Transverse colon (tissue), 4 donors: ENCODE measurements at places on chromosomes 2 and 18. TPM values are rescaled to one million over a fixed set of nuclear protein-coding genes. Genes with fewer than 3 reads are reported as not detected.

DNA sequence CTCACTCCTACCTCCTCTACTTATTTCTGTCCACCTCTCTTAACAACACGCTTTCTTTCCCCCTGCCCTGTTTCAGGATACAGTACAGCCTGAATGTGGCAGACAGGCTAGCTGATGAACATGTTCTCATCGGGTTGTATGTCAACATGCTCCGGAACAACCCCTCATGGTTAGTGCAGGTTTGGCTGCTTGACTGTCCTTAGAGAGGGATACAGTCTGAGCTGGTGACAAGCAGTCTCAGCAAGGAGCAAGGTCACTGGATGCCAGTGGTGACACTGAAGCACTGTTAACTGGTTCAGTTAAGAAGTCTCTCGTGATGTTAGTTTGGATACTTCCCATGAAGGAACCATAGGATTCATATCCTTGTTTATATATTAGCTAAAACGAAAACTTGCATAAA, 128.6 kb downstream of the DTNA start:
- no peaks in the 10 kb centered on the region for H3K4me1 ChIP-seq
- no peaks in the 10 kb centered on the region for H3K36me3 ChIP-seq
- DNase-seq, result no peak
- H3K27me3 ChIP-seq, result no peaks in the 10 kb centered on the region
- H3K4me3 ChIP-seq, result no peak overlapping the region

DNA sequence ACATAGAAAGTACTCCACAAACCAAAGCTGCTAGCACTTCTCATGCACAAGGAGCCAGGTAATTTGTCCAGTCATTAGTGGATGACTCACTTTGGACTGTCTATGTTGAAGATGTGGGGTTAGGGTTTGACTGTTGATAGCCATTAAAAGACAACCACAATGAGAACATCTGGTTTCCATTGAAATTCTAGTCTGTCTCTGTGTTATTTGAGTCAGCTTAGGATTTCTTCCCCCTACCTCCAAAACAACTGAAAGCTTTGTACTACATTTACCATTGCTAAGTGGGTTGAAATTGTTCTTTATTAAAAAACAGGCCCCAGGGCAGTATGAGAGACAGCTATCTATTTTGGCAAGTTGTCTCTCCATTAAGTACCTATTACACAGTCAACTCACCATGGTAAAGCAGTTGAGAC, 50.2 kb upstream of the ANKRD44 start:
- no peak overlapping the region for H3K27ac ChIP-seq
- no peak overlapping the region for H3K4me3 ChIP-seq
- no peaks in the 10 kb centered on the region for H3K27me3 ChIP-seq
- no peaks in the 10 kb centered on the region for H3K4me1 ChIP-seq
- DNase-seq, result no peak

- H3K27me3 ChIP-seq, result peaks cover under 1% of the 10 kb centered on the region
- no peaks in the 10 kb centered on the region for H3K4me1 ChIP-seq
- DNase-seq, result no peak
- H3K4me3 ChIP-seq, result no peak overlapping the region
These were observed 15.9 kb upstream of the POMC start for GRCh38 chr2:25184254-25184653.

DNA sequence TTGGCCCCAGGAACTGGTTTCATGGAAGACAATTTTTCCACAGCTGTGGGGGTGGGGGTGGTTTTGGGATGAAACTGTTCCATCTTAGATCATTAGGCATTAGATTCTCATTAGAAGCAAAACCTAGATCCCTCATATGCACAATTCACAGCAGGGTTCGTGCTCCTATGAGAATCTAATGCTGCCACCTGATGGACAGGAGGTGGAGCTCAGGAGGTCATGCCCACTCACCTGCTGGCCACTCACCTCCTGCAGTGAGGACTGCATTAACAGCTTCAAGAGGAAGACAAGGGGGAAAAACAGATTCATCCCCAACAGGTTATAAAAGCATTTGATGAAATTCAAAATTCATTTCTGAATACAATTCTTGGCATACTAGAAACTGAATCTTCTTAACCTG, 38.5 kb downstream of the THAP4 start:
- no peaks in the 10 kb centered on the region for H3K27me3 ChIP-seq
- no peak for DNase-seq
- H3K36me3 ChIP-seq, result no peaks in the 10 kb centered on the region
- H3K27ac ChIP-seq, result no peak overlapping the region

GRCh38 chr2:102297891-102298290, 13.5 kb upstream of the IL1RL1 start:
- no peak overlapping the region for H3K27ac ChIP-seq
- peaks cover 43% of the 10 kb centered on the region for H3K27me3 ChIP-seq
- DNase-seq, result no peak

DNA sequence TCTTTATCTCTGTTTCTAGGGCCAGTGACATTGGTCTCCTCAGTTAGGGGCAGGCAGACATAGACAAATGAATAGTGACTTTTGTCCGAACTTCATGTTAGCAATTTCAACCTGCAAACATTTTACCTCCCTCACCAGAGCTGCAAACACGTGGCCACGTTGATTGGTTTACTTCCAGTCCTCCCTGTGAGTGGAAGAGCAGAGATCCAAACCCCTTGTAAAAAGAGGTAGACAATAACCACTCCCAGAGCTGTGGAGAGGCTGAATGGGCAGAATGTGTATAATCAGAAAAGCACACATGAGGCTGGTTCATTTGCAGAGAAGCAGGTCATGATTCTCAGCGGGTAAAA, 31.1 kb downstream of the CTIF start:
- no peak overlapping the region for H3K27ac ChIP-seq
- H3K36me3 ChIP-seq, result no peaks in the 10 kb centered on the region
- H3K4me1 ChIP-seq, result no peaks in the 10 kb centered on the region
- DNase-seq, result no peak

DNA sequence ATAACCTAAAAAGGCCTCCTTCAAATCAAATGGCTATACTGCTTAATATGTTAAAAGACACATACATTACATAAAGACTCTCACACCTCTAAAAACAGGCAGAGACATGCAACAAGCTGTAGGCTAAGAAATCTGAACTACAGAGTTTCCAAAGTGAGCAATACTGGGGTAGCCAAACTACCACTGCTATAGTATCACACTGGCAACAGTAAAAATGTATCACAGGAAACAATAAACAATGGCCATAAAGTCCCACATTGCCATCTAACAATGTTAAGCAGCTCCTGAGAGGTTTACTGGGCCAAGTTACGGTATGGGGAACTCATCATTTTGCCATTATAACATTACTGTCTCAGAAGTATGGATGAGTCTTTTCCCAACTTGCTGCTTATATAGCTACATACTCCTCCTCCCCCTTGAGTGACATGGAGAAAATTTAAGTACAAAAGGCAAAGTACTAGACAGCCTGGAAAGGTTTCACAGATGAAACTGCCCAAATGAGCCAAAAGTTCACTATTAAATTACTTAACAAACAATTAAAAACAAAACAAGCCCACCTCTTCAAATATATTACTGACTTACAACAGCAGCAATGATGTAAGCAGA, 50.3 kb downstream of the SS18 start:
- peaks cover 25% of the 10 kb centered on the region for H3K36me3 ChIP-seq
- H3K4me1 ChIP-seq, result no peaks in the 10 kb centered on the region
- H3K27me3 ChIP-seq, result no peaks in the 10 kb centered on the region

DNA sequence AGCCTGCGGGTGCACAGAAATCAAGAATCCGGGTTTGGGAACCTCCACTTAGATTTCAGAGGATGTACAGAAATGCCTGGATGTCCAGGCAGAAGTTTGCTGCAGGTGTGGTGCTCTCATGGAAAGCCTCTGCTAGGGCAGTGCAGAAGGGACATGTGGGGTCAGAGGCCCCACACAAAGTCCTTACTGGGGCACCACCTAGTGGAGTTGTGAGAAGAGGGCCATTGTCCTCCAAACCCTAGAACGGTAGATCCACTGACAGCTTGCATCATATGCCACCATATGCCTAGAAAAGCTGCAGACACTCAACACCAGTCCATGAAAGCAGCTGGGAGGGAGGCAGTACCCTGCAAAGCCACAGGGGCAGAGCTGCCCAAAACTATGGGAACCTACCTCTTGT, 833.0 kb downstream of the TMEM182 start:
- no peak overlapping the region for H3K27ac ChIP-seq
- H3K4me1 ChIP-seq, result no peaks in the 10 kb centered on the region
- H3K27me3 ChIP-seq, result no peaks in the 10 kb centered on the region
- DNase-seq, result no peak

DNA sequence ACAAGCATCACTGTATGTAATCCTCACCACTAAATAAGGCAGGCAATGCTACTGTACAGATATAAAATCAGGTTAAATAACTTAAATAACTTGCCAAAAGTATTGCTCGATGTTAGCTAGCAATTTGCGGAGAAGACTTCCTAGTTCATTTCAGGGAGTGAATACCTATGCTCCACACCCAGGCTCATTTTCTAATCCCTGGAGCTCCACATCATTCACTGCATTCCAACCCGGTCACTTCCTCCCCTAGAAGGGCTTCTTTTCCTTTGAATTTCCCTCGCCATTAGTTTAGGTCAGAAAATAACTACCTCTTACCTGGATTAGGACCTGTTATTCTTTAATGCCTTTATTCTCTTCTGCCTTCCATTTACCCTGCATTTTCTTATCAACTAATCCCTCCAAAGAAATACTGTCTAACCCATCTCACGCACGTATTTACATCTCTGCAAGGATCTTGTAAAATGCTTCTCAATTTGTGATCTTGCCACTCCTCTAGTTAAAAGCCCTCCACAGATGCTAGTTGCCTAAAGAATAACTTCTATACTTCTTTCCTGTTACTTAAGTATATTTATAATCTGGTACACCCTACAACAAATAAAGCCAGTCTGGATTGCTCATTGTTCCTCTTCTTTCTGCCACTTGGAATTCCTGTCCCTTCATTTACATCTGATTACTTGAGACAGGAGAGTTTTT, 599.8 kb downstream of the NRXN1 start:
- no peaks in the 10 kb centered on the region for H3K36me3 ChIP-seq
- DNase-seq, result no peak
- H3K4me3 ChIP-seq, result no peak overlapping the region
- H3K27ac ChIP-seq, result no peak overlapping the region
- peaks cover 4% of the 10 kb centered on the region for H3K27me3 ChIP-seq
- no peaks in the 10 kb centered on the region for H3K4me1 ChIP-seq

DNA sequence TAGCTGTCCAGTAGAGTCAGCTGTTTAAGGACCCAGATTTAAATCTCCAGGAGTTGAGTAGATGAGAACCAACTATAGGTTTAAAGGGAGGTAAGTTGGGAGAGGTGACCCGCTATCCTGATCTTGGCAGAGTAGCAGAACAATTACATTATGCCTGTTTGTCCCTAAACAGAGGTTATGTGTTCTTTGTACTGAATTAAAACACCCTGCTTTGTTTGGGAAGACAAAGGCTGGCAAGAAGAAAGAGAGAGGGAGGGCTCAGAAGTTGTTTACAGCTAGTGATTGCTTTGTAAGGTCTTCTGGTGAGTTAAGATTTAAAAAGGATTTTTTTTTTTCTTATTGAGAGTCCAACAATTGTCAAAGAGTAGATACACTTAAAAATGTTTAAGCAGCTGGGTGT, 37.3 kb downstream of the USP14 start:
- no peaks in the 10 kb centered on the region for H3K4me1 ChIP-seq
- DNase-seq, result no peak
- no peak overlapping the region for H3K4me3 ChIP-seq
- H3K27ac ChIP-seq, result no peak overlapping the region

- no peak overlapping the region for H3K4me3 ChIP-seq
- H3K27ac ChIP-seq, result no peak overlapping the region
- H3K4me1 ChIP-seq, result no peaks in the 10 kb centered on the region
- H3K36me3 ChIP-seq, result no peaks in the 10 kb centered on the region
- no peak for DNase-seq
- H3K27me3 ChIP-seq, result no peaks in the 10 kb centered on the region
These were observed 39.0 kb downstream of the RNF152 start for GRCh38 chr18:61853855-61854254.

DNA sequence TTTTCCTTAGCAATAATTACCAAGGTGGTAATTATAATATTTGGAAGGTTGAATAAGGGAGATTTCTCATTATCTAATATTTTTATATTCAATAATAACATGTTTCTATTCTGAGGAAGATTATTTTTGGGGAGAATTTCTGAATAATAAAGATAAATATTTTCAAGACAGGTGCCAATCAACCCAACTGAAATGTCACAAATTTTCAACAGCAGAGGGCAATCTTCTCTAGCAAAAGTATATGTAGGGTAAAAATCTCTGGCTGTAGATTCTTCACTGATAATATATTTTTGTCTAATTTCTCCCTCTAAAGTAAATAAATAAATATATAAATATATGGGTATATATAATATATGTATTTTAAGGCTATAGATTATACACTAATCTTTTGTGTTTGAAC, 1187.2 kb upstream of the CRIM1 start:
- no peaks in the 10 kb centered on the region for H3K27me3 ChIP-seq
- no peak for DNase-seq
- no peak overlapping the region for H3K27ac ChIP-seq

- DNase-seq, result no peak
- no peaks in the 10 kb centered on the region for H3K4me1 ChIP-seq
- no peak overlapping the region for H3K4me3 ChIP-seq
- no peak overlapping the region for H3K27ac ChIP-seq
- H3K27me3 ChIP-seq, result no peaks in the 10 kb centered on the region
These were observed 31.5 kb downstream of the ST8SIA5 start for GRCh38 chr18:46725310-46725709.

Gene FAM117B
- total RNA-seq, result 16.3 TPM

Gene DAW1
- not detected for total RNA-seq

Gene SETBP1
- total RNA-seq, result 21.6 TPM

Gene ASAP2
- total RNA-seq, result 33.2 TPM

Gene SLC38A11
- 12.0 TPM for total RNA-seq

Gene GREB1
- total RNA-seq, result 2.5 TPM

Gene GALNT5
- total RNA-seq, result 15.6 TPM

Gene DSC1
- not detected for total RNA-seq

Gene SPDYA
- total RNA-seq, result 1.4 TPM

Gene ALMS1
- total RNA-seq, result 72.4 TPM
